Cardiac muscle cell (in vitro differentiated cells and primary cell): ENCODE measurements at places on chromosomes 1 and 21. TPM values are rescaled to one million over a fixed set of nuclear protein-coding genes. Genes with fewer than 3 reads are reported as not detected.

SLAMF9 gene
- polyA plus RNA-seq: not detected in 2 replicates

CTH gene
- 4.0 and 6.5 TPM in 2 replicates for polyA plus RNA-seq

S100A7 gene
- polyA plus RNA-seq: not detected in 2 replicates

ADAMTSL4 gene
- polyA plus RNA-seq: 51.9 and 65.5 TPM in 2 replicates

PCNT gene
- 18.3 and 26.2 TPM in 2 replicates for polyA plus RNA-seq

SPRR2G gene
- polyA plus RNA-seq: not detected in 2 replicates

SLX9 gene
- 24.7 and 34.8 TPM in 2 replicates for polyA plus RNA-seq

PRRC2C gene
- polyA plus RNA-seq: 83.3 and 104 TPM in 2 replicates

LRRC71 gene
- 0.24 and 0.69 TPM in 2 replicates for polyA plus RNA-seq

ABCG1 gene
- polyA plus RNA-seq: 2.6 and 4.0 TPM in 2 replicates

AKNAD1 gene
- not detected in 2 replicates for polyA plus RNA-seq

GUCA2A gene
- polyA plus RNA-seq: not detected in 2 replicates

C1orf52 gene
- 82.1 and 91.4 TPM in 2 replicates for polyA plus RNA-seq

BTBD8 gene
- polyA plus RNA-seq: 2.7 and 3.1 TPM in 2 replicates

C1orf232 gene
- not detected in 2 replicates for polyA plus RNA-seq

FCER1A gene
- 0.27 TPM in 1 of 2 replicates, not detected in the other for polyA plus RNA-seq

LCE1C gene
- not detected in 2 replicates for polyA plus RNA-seq

GPR52 gene
- not detected in 2 replicates for polyA plus RNA-seq

TMEM9 gene
- polyA plus RNA-seq: 171 and 195 TPM in 2 replicates

PDE4B gene
- polyA plus RNA-seq: 0.65 and 4.8 TPM in 2 replicates

OR2T29 gene
- not detected in 2 replicates for polyA plus RNA-seq

S100A3 gene
- 0.42 and 0.86 TPM in 2 replicates for polyA plus RNA-seq

COL16A1 gene
- 67.7 and 119 TPM in 2 replicates for polyA plus RNA-seq

PLEKHA6 gene
- 23.1 and 41.6 TPM in 2 replicates for polyA plus RNA-seq

UBE2U gene
- 0.66 TPM in 1 of 2 replicates, not detected in the other for polyA plus RNA-seq

OR2G6 gene
- polyA plus RNA-seq: not detected in 2 replicates

C1QB gene
- not detected in 2 replicates for polyA plus RNA-seq

LYPD8 gene
- polyA plus RNA-seq: not detected in 2 replicates

TDRD10 gene
- 0.54 and 1.0 TPM in 2 replicates for polyA plus RNA-seq

SOX13 gene
- 34.8 and 45.2 TPM in 2 replicates for polyA plus RNA-seq
